ENCODE measurements at places on chromosomes 6 and 20. TPM values are rescaled to one million over a fixed set of nuclear protein-coding genes. Genes with fewer than 3 reads are reported as not detected.

The COL19A1 gene
- 0.07 TPM for total RNA-seq

The CNR1 gene
- total RNA-seq = 22.9 TPM

GRCh38 chr20:38866265-38867061 lies 59.8 kb upstream of the FAM83D start:
- no peak for DNase-seq
- H3K27me3 ChIP-seq = no peaks in the 10 kb centered on the region
- H3K4me3 ChIP-seq = no peak overlapping the region
- no peak overlapping the region for H3K27ac ChIP-seq
- H3K36me3 ChIP-seq = no peaks in the 10 kb centered on the region

GRCh38 chr6:145744619-145745018 lies 9.3 kb upstream of the EPM2A start:
- H3K27me3 ChIP-seq = no peaks in the 10 kb centered on the region
- H3K27ac ChIP-seq = no peak overlapping the region
- H3K4me1 ChIP-seq = no peaks in the 10 kb centered on the region
- H3K36me3 ChIP-seq = no peaks in the 10 kb centered on the region
- DNase-seq = no peak

- no peak overlapping the region for H3K4me3 ChIP-seq
- no peaks in the 10 kb centered on the region for H3K4me1 ChIP-seq
- no peak overlapping the region for H3K27ac ChIP-seq
- no peaks in the 10 kb centered on the region for H3K36me3 ChIP-seq
- no peaks in the 10 kb centered on the region for H3K27me3 ChIP-seq
- no peak for DNase-seq
These were observed 32.7 kb upstream of the MCM3 start for GRCh38 chr6:52317211-52317610.

- no peak overlapping the region for H3K4me3 ChIP-seq
- no peaks in the 10 kb centered on the region for H3K27me3 ChIP-seq
- H3K4me1 ChIP-seq = no peaks in the 10 kb centered on the region
- H3K27ac ChIP-seq = no peak overlapping the region
- DNase-seq = no peak
- peaks cover 25% of the 10 kb centered on the region for H3K36me3 ChIP-seq
These were observed 16.8 kb downstream of the PGM3 start for GRCh38 chr6:83176246-83176645.

DNA sequence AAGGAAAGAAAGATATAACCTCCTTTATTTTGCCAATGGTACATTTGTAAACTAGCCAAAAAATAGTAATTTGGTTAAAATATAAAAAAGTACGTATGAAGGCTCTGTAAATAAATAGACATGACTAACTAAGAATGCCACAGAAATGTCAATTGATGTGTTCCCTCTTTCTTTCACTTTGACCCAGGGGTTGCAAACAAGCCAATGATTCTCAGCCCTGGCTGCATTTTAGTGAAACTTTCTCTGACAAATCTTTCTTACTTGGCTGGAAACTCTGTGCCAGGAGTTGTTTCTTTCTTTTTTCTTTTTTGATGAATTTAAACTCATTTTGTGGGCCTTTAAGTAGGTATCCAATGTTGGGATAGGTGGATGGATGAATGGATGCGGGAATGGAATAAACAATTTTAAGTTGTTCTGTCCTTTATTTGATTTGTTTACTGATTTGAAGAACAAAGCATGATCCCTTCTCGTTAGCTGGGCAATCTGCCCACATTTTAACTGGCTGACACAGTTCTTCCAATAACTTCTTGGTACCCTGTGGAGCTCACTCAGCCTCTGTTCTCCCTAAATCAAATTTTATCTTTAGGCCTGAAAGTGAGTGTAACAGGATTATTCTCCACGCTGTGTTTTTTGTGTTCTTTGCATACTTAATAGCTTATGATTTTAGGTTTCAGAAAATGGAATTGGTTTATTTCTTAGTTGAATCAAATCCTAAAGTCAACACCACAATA lies 58.6 kb upstream of the GCLC start:
- no peak overlapping the region for H3K27ac ChIP-seq
- DNase-seq = no peak
- H3K27me3 ChIP-seq = no peaks in the 10 kb centered on the region
- H3K4me3 ChIP-seq = no peak overlapping the region

- H3K36me3 ChIP-seq = no peaks in the 10 kb centered on the region
- no peak within 1 kb of the TSS for H3K4me3 ChIP-seq
- no peak within 1 kb of the TSS for H3K27ac ChIP-seq
- peaks cover 11% of the 10 kb centered on the region for H3K4me1 ChIP-seq
- no peak for DNase-seq
These were observed at the start of gene CST9 for GRCh38 chr20:23605867-23606651. TSS of gene CST9 (minus strand) at chr20:23605917. CDS start at chr20:23605864, 53 bp downstream.

GRCh38 chr6:50992704-50993625 lies 174.3 kb downstream of the TFAP2B start:
- H3K4me1 ChIP-seq = no peaks in the 10 kb centered on the region
- no peak for DNase-seq
- H3K4me3 ChIP-seq = no peak overlapping the region
- no peaks in the 10 kb centered on the region for H3K27me3 ChIP-seq
- H3K27ac ChIP-seq = no peak overlapping the region
- no peaks in the 10 kb centered on the region for H3K36me3 ChIP-seq

- no peak overlapping the region for H3K27ac ChIP-seq
- no peak for DNase-seq
- no peaks in the 10 kb centered on the region for H3K27me3 ChIP-seq
These were observed 20.2 kb downstream of the HEBP2 start for GRCh38 chr6:138424004-138424904.

- peaks cover 28% of the 10 kb centered on the region for H3K4me1 ChIP-seq
- H3K27me3 ChIP-seq = no peaks in the 10 kb centered on the region
- peak overlapping the region; percentile 66 for H3K4me3 ChIP-seq
- H3K27ac ChIP-seq = peak overlapping the region; percentile 74
- peak; percentile 21 for DNase-seq
- H3K36me3 ChIP-seq = no peaks in the 10 kb centered on the region
These were observed 289.4 kb upstream of the STXBP5 start for GRCh38 chr6:146914489-146915483.

Measured in thoracic aorta (tissue), 2 donors.